ENCODE measurements at places on chromosomes 7 and 10.

- no peak for DNase-seq
Observed at GRCh38 chr7:10034843-10035556, 938.7 kb upstream of the PHF14 start.

DNA sequence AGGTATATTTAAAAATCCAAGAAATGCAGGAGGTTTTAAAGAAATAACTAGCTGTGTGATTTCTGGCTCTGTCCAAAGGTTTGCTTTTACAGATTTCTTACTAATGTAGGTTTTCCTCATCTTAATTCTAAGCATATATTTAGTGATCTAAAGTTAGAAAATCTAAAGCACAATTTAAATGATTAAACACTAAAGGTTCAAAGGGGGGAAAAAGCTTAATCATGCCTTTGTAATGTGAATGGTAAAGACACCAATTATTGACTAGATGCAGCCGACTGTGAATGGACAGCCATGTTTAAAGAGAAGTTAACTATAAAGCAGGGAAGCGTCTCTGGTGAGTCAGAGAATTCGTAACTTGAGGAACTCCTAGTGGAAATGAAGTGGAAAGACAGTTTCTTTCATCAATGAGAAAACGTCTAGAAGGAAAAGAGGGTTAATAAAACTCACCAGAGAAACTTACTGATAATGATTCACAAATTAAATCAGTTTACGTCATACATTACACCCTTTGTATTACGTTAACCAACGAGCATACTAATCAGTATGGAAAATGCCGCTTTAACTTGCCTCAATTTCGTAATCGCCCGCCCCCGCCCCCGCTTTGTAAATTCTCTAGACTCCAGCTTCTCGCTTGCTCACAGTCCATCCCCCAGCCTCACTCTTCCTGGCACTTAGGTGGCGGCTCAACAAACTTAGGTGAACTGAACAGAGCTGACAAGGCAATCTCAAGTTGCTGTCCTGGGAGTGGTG is 1.1 kb upstream of the HBP1 start:
- no peak for DNase-seq

DNA sequence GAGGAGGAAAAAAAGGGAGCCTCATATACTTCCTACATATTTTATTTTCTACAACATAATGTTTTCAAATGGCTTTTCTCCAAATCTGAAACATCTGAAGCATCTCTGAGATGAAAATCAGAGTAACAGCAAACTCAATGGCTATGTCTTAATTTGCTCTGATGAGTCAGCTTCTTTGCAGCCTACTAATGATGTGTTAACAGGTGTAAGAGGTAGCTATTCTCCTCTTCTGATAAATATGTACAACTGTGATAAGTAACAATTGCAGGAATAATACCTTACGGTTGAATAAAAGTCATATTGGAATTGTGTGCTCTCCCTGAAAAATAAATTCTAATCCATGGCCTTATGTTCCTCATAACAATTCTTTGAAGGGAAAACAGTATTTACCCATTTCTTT is 45.2 kb downstream of the GNAT3 start:
- no peak for DNase-seq

DNA sequence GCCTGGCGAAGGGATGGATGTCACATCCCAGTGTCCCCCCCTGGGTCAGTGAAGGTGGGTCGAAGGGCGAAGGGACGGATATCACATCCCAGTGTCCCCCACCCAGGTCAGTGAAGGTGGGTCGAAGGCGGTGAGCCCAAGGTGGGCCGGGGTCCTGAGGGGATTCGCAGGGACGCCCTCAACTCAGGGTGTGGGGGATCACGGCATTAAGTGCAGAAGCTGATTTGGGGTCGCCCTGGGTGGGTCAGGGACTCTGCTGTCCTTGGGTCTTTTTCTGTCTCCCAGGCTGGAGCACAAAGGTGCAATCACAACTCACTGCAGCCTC is 21.9 kb downstream of the ADAP1 start:
- no peak for DNase-seq

DNA sequence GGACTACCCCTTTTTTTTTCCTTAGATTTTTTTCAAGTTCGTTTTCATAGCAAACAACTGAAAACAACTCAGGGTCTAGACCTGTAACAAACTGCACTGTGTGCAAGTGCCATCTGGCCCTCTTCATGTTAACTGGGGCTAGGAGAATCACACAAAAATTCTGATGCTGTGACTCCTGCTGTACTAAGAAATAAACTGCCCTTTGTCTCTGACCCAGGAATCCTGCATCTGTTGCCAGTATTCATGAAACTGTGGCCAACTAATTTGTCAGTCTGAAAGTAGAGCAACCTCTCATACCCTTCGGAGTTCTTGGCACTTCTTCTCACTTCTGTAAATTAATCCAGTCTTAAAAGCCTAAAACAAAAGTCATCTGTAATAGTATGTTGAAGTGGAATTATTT is 218.4 kb upstream of the PCDH15 start:
- DNase-seq, result no peak

GRCh38 chr10:104232613-104233102 is 494 bp upstream of the CFAP43 start:
- DNase-seq, result no peak

DNA sequence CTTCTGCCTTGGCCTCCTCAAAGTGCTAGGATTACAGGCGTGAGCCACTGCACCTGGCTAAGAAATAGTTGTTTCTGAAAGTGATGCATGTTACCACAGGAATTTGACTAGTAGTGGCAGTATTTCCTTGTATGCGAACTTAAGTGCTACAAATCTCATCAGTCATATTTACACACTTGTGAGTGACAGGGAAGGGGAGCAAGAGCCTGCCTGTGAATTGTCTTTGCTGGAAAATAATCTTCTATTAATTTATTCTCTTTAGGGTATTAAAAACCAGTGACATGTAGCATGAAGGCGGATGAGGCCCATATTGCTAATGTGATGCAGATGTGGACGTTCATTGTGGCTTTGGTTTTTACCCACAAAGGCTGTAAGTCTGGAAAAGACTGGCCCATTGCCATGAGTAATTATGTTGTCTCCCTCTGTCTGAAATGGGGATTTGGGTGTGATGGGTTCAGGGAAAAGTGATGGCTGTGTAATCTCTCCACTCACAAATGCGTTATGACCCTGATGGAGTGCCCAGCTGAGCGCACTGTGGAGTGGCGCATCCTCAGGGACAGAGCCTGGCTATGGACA is 97.6 kb downstream of the CCNY start:
- no peak for DNase-seq

GRCh38 chr7:69692611-69693010 is 94.3 kb downstream of the AUTS2 start:
- no peak for DNase-seq

GRCh38 chr7:25586513-25586912 is 358.2 kb upstream of the NPVF start:
- no peak for DNase-seq

DNA sequence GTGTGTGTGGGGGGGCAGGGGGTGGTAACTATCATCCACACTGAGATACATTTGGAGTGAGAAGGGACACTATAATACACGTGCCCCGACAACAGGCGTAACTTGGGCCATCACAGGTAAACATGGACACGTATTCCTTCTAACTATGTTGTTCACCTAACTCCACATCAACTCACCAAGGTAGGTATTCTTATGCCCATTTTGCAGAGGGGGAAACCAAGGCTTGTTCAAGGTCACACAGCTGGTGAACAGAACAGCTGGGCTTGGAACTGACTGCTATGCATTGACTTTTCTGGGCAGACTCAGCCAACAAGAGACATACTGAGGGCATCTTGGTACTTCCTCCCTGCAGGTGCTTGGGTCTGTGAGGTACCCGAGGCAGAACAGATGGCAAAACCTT is 170.1 kb downstream of the ADAM12 start:
- no peak for DNase-seq

- DNase-seq, result no peak
Observed at GRCh38 chr7:134758981-134759380, 20.5 kb upstream of the CALD1 start.

DNA sequence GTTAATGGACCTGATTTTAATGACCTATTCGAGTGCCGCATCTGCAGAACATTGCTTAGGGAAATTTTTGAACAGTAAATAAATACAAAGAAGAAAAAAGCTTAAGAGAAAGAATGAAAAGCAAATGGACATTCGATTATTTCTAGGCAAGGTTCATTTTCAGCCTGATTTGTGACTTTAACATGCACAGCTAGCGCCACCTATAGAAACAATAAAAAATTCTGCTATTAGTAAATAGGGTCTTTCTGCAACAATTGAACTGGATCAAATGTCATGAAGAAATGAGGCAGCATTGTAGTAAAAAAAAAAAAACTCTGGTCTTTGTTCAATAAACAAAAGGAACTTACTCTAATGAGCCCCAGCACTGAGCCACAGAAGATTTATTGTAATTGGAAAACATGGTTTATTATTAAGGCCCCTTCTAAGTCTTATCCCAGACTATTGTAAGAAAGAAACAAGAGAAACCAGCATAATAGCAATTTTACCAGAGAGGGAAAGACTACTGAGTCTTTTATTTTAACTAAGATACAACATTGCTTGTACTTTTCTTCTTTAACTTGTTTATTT is 41.4 kb upstream of the GHITM start:
- DNase-seq, result no peak

- DNase-seq, result no peak
Observed at GRCh38 chr10:127913368-127913759, 6.5 kb downstream of the PTPRE start.

DNA sequence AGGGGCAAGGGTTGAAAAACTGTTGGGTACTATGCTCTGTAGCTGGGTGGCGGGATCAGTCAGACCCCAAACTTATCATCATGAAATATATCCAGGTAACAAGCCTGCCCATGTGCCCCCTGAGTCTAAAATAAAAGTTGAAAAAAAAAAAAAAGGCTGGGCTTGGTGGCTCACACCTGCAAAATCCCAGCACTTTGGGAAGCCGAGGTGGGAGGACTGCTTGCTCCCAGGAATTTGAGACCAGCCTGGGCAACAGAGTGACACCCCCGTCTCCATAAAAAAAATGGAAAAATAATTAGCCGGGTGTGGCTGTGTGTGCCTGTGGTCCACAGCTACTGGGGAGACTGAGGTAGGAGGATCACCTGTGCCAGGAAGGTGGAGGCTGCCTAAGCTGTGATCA is 83.5 kb downstream of the VIPR2 start:
- no peak for DNase-seq

DNA sequence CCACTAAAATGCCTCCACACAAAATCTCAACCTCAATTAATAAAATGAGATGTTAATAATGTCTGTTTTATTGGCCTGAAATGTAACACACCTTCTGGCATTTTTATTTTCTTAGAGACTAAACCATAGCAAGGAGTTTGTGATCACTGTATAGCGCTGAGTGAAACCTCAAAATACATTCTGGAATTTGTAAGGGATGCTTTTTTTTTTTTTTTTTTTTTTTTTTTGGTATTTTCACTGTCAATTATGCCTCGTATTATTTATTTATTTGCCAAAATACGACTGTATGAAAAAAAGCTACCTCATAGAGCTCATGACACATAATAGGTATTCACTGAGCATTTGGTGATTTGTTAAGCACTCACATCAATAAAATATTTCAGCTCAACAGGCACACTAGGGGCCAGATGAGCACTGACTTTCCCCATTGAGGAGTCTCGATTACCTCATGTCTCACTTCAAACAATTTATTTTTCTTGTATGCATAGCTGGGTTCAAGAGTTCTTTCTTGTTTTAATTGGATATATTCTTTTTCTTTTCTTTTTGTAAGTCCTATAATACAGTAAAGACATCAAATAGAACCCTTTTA is 36.5 kb downstream of the SEMA3C start:
- DNase-seq, result no peak

DNA sequence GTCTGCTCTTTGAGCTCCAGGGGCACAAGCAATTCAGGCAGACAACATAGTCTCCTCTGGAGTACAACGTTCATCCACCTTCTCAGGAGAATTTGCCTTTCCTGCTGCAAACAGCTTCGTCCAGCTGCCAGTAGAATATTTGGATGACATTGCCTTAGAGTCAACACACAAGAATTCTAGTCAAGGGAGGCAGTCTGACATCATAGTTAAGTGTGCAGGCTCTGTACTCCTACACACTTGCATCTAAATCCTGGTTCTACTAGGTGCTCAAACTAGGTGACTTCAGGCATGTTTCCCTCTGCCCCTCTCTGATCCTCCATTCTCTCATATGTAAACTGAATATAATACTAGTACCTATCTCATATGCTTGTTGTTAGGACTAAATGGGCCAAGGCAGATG is 314.8 kb downstream of the HPSE2 start:
- DNase-seq, result no peak

- no peak for DNase-seq
Observed at GRCh38 chr7:117470777-117471176, 9.0 kb upstream of the CFTR start.

DNA sequence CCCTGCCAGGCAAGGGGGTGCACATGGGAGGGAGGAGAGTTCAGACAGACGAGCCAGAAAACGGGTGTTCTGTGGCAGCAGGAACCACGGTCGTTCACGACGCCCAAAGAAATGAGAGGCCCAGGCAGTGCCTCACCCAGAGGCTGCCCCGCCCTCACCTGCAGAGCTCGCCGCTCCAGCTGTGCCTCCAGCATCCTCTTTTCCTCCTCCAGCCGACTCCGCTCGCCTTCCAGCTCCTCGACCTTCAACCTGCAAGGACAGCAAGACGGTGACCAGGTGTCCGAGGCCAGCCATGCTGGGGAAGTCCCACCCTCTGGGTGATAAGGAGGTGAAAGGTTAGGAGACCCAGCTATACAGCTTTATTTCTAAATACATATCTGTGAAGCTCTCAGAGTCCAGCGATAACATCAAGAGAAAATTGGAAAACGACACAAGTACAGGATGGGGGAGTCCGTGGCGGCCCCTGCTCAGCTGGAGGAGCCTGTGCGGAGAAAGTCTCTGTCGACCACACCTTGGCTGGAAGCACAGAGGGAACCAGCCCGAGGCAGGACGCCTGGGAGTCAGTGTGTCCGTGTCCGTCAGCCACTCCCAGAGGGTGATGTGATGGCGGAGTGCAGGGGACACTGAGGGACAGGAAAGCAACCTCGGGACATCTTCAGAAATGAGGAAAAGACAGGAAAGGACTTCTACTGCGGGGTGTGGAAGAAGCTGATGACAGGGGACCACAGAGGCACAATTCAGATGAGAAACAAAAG is 275.1 kb downstream of the MAD1L1 start:
- DNase-seq, result no peak

GRCh38 chr10:13998163-13998835 is 332.4 kb downstream of the FRMD4A start:
- no peak for DNase-seq

GRCh38 chr10:110035070-110035921 is 27.5 kb downstream of the ADD3 start:
- DNase-seq, result no peak

DNA sequence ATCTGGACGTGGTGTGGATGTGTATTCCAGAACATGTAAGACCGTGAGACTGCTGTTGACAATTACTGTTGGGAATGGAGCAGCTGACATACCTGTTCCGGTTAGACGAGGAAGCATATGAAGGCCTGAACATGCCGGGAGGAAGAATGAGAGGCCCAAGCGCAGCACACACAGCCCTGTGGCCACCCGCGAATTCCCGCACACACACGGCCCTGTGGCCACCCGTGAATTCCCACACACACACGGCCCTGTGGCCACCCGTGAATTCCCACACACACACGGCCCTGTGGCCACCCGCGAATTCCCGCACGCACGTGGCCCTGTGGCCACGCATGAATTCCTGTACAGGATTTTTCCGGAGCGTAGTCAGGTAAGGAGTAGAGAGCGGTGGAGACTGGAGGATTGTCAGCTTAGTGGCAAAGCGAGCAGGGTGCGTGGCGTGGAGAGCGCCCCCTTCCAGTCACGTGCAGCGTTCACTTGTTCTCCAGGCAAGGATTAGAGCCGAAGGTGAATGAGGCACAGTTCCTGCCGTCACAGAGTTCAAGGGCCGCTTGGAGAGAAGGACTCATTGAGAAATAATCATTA is 9.5 kb upstream of the SUN1 start:
- DNase-seq, result no peak

GRCh38 chr10:77463967-77464745 is 173.5 kb downstream of the KCNMA1 start:
- no peak for DNase-seq

Measured in anterior cingulate cortex (tissue), 58 donors.